ENCODE measurements at places on chromosomes 3 and 15.
A peak's percentile ranks its signal among the peaks of the same experiment; 100 is the strongest.

GRCh38 chr3:198097048-198097447, 137.0 kb downstream of the LMLN start:
- DNase-seq = no peak

- peak; percentile 15 for DNase-seq
Measured at GRCh38 chr15:79549196-79549595, 117.1 kb downstream of the MINAR1 start.

DNA sequence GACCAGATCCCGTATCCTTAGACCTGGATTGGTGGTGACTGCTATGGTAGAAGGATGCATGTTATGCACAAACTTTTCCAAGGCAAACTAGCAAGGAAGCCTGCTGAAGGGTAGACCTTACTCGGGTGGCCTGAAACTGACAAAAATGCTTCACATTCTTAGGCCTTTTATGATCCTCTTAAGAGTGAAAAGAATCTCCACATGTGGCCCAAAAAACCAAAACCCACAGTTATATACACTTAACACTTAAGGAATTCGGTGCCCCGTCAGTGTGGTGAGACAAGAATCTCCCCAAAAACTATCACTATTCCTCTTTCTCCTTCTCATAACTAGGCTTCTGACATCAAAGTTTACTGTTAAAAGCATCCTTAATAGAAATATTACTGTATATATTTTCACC, 130.1 kb upstream of the SOX2 start:
- DNase-seq = no peak

- no peak for DNase-seq
Measured at GRCh38 chr3:119639494-119640350, 20.7 kb downstream of the POPDC2 start.

GRCh38 chr3:82229397-82229796, 468.0 kb upstream of the GBE1 start:
- DNase-seq = no peak

DNA sequence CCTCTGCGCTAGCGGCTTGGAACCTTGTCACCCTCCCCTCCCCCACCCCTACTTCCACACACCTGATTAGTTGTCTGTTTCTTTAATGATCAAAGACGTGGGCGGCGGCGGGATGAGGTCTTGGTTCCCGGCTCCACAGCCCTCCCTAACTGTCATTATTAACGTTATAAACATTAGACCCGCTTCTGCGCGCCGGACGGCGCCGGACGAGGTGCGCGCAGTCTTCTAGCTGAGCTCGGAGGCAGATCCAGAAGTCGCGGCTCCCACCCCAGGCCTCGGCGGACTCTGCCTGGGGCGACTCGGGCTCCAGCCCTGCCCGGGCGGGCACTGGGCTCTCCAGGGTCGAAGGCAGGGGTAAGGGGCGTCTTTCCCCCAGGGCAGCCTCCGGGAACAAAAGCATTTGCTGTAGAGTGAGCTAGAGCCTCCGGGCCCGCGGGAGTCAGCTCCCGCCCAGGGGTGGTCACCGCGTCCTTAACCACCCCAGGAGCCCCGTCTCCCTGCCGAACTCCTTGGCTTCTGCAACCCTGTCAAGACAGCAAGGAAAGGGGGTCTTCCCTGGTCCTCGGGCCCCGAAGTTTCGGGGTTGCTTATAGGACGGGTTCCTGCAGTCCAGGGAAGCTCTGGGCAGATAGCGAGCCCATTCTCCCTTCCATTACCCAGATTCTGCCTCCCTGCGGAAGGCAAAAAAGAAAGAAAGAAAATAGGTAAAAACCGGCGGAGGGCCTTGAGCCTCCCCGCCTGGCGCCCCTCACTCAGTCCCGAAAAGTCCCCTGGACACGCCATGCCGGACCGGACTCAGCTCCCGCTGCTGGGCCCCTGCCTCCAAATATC, 2.2 kb upstream of the ISLR2 start:
- no peak for DNase-seq

DNA sequence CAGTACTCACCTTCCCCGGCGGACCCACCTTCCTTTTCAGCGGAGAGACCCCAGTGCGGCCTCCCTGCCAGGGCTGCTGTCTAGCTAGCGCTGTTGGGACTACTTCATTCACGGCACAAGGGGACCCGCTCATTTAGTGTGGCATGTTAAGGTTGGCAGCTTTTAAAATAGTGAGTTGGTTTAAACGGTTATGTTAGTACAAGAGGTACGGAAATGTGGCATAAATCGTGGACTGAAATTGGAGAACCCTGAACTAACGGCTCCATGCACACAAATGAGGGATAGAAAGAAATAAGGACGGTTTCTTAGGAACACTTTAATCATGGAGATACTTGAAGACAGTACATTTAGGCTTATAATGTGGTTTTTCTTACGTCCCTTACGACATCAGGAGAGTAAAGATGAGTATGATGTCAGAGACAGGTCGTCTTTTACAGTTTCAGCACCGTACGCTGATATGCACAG, 752 bp downstream of the CEP63 start:
- no peak for DNase-seq

- DNase-seq = no peak
Measured at GRCh38 chr3:13550791-13551360, 2.0 kb downstream of the FBLN2 start.
